ENCODE measurements at places on chromosomes 6 and 20.

GRCh38 chr6:140462076-140462452 is 1087.6 kb upstream of the CITED2 start:
- no peak for DNase-seq

DNA sequence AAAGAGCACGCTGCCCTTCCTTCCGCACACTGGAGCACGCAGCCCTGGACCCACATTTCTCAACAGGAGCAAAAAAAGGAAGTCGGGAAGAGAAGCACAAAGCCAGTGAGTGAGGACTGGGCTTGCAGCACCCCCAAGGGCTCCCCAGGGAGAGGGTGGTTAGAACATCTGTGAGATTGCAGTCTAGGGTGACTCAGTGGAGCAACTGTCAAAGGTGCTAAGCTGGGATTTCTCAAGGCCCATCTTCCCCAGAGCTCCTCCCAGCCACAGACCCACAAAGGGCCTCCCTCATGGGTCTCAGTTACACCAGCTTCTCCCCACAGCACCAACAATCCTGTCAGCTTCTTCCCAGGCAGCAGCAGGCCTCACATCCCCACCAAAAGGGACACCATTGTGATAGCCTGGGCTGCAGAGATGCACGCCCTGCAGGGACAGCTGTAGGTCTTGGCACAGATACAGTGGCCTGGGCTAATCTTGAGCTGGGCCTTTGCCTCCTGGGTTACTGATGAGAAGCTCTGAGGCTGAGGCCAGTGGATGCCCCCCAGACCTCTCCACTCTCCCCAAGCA is 39.6 kb upstream of the CD93 start:
- DNase-seq, result no peak

DNA sequence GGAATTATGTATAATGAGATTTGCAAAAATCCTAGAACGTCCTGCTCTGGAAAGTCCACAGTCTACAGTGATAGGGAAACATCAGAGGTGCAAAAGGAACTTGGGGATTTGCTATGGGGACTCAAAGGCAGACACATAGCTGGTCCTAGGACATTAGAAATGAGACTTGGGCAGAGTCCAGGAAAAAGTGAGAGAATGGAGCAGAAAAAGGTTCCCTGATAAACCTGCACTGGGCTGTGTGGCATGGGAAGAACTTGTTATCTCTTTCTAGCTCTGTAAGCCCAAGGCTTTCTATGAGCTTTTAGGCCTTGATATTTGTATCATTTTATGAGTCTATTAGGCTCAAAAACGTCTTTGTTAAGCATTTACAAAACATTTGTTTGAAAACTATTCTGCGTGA is 15.2 kb downstream of the PRND start:
- no peak for DNase-seq

DNA sequence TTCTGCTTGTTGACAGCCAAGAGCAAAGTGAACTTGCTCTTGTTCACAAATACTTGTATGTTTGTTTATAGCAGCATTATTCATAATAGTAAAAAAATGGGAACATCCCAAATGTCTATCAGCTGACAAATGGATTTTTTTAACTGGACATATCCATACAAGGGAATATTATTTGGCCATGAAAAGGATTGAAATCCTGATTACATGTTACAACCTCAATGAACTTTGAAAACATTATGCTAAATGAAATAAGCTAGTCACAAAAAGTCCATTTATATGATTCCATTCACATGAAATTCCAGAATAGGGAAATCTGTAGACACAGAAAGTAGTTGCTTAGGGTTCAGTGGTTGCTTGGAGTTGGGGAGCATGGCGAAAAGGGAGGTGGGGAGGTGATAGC is 28.4 kb upstream of the BAG2 start:
- no peak for DNase-seq

GRCh38 chr6:165873976-165874375 is 210.9 kb upstream of the PDE10A start:
- DNase-seq, result no peak

- DNase-seq, result no peak
These were observed 105.9 kb downstream of the ADGRB3 start for GRCh38 chr6:68740828-68741500.

- no peak for DNase-seq
These were observed 40.6 kb upstream of the BMP6 start for GRCh38 chr6:7685276-7685675.

GRCh38 chr6:105372849-105373182 is 30.1 kb downstream of the PREP start:
- no peak for DNase-seq

DNA sequence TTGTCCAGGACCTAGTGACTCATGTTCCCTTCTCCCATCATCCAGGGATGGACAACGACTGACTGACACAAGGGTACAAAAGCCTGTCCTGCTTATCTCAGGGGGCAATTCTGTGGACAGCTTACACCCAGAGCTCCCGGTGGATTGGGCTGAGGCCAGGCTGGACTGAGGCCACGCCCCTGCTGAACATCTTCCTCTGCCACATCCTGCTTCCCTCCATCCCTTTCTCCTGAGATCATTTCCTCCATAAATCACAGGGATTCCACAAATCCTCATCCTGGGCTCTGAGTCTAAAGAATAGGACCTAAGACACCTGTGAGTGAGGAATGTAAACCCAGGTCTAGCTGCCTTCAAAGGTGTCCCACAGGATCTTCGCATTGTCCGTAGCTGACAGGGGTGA is 30.4 kb upstream of the RNF24 start:
- no peak for DNase-seq

GRCh38 chr6:122569230-122569771 is 40.9 kb upstream of the PKIB start:
- DNase-seq, result no peak

GRCh38 chr6:14717307-14717706 is 528.6 kb upstream of the JARID2 start:
- DNase-seq, result peak; percentile 41

GRCh38 chr6:170095273-170095981 is 195.5 kb downstream of the DLL1 start:
- DNase-seq, result no peak

DNA sequence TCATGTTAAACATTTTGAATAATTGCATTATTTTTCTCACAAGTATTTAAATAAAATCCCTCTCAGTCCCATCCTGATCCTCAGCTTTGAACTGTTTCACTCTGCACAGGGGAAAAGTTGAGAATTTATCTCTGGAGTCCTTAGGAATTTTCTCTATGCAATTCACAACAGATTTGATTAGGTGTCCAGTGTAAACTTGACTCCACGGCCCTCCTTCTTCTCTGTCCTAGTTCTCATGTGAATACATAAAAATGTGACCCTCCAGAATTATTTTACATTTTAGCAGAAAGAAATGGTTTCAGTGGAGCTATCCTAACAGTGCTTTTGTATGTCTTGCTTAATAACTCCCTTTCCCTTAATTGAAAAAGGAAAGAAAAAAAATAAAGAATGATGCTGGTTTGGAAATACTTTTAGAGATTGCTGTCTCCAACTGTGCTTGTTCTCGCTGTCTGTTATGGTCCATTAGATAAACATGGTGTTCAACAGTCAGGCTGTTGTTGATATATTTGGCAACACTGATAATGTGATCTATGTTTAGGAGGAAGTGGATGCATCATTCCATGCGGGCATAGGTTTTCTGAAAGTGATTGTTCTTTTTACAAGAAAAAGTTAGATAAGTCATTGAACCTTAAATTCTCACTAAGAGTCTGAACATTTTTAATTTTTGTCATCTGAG is 599.4 kb upstream of the CITED2 start:
- DNase-seq, result no peak

- no peak for DNase-seq
These were observed 34.6 kb upstream of the PXDC1 start for GRCh38 chr6:3786141-3786540.

DNA sequence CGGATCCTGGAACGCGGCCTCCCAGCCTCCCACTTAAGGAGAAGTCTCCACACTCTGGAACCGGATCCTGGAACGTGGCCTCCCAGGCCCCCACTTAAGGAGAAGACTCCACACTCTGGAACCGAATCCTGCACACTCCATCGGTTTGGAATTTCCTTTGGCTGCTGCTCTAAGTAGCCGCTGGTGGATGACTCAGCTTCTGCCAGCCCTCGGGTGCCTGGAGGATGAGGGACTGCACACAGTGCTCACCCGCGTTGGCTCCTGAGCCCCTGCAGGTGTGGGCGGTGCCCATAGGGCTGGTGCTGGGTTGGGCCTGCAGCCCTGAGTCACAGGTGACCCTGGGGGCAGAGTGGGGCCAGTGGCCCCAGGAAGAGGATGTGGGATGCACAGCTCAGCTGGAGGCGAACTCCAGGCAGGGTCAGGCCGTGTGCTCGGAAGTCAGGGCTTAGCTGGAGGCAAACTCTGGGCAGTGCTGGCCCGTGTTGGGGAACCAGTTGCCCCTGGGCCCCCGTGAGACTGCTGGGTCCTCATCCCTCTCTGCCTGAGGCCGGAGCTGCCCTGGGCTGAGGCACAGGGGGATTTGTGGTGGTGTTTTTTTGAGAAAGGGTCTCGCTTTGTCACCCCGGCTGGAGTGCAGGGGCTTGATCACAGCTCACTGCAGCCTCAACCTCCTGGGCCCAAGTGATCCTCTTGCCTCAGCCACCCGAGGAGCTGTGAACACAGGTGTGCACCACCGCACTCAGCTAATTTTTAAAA is 13.9 kb upstream of the TNFRSF6B start:
- DNase-seq, result no peak

DNA sequence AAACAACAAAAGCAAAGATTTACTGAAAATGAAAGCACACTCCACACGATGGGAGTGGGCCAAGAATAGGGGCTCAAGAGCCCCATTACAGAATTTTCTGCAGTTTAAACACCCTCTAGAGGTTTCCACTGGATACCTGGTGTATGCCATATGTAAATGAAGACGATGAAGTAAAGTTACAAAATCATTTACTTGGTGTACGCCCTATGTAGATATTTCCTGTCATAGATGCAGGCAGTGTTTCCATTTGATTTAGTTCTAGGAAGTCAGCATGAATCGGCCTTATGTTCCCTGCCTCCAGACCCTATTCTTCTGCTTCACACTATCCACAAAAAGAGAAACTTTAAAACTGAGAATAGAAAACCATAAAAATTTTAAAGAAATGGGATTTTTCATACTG is 404.4 kb upstream of the GJE1 start:
- DNase-seq, result no peak

GRCh38 chr6:66961191-66961590 is 1254.2 kb upstream of the EYS start:
- DNase-seq, result no peak

DNA sequence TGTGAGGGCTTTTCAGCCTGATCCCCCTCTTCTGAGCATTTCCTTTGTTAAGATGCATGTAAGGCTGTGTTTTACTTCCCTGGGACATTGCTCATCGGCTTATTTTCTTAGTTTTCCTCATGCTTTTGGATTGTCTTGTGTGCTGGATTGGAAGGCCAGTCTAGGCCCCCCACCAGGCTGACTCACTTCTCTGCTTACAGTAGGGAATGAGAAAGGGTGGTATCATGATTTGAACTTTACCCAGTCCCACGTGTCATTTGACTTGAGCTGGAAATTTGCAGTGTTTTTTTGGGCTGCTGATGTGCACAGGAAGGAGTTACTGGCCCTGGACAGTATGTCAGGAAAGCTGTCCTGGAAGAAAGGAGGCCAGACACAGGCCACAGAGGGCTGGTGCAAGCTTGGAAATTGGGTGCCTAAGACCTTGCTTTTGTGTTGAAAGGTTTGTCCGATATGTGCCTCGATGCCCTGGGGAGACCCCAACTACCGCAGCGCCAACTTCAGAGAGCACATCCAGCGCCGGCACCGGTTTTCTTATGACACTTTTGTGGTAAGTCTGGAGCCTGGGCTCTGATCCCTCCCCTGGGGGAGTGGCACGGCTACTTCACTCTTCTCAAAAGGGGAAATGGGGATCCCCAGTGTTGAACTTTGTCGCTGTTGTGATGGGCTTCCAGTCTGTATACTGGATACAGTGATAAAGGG is 12.8 kb downstream of the RNF114 start:
- DNase-seq, result no peak

- DNase-seq, result no peak
These were observed 220.4 kb upstream of the HEY2 start for GRCh38 chr6:125529061-125529460.

- DNase-seq, result no peak
These were observed 53.7 kb downstream of the BMP7 start for GRCh38 chr20:57212534-57213276.

DNA sequence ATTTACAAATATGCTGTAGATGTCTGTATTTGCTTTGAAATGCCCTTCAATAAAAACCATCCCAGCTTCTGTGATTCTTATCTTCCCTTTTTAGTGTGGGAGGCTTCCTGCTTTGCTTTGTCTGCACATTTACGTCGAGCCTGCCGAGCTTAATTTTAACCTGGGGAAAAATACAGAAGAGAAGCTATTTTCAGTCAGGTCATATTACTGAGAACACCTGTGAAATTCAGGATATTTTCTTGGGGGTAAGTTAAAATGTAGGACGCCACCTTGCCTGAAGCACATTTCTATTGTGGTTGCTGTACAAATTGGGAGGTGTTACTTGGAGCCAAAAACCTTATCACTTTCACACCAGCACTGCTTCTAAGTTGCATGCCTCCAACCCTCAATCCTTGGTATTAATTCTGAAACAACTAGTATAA is 43.6 kb upstream of the FUCA2 start:
- no peak for DNase-seq

- DNase-seq, result no peak
These were observed 138.4 kb upstream of the TENT5A start for GRCh38 chr6:81890846-81891245.

- no peak for DNase-seq
These were observed 20.6 kb downstream of the PLEKHG1 start for GRCh38 chr6:150620244-150620643.

DNA sequence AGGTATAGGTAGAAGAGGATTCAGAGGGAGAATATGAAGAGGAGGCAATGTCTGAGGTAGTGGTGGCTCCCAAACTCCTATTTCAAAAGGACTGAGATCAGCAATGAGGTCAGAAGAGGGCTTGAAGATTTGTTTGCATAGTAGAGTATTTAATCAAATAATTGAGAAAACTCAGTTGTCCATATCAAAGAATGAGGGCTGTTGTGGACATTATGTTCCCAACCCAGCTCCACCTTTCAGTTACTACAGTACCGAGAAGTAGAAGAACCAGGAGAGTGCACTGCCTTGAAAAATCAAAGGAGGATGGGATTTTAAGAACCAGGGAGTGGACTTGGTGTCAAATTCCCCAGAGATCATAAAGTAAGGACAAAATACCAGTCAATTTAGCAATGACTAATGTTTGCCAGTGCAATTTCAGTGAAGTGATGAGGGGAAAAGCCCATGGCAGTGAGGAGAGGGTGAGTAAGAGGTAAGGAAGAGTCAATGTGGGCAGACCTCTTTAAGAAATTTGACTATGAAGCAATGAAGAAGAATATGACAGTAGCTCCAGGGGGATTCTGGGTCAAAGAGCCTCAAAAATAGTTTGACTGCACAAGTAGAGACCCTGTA is 382.4 kb downstream of the PKHD1 start:
- no peak for DNase-seq

DNA sequence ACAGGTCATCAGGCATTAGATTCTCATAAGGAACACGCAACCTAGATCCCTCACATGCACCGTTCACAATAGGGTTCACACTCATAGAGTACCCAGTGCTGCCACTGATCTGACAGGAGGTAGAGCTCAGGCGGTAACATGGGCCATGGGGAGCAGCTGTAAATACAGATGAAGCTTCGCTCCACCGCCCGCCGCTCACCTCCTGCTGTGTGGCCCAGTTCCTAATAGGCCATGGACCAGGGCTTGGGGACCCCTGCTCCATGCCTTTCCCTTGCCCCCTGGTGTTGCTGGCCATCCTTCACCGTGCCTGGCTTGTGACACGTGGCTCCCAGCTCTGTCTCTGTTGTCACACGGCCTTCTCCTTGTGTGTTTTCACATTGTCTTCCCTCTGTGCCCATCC is 171.1 kb upstream of the JARID2 start:
- DNase-seq, result no peak

Measured in CD4-positive, alpha-beta T cell treated with Interleukin-2 at 100 ng/mL for 4 hours (primary cell).